Dorsolateral prefrontal cortex (tissue), 122 donors: ENCODE measurements at places on chromosomes 2 and 18. TPM values are rescaled to one million over a fixed set of nuclear protein-coding genes. Genes with fewer than 3 reads are reported as not detected.

NR4A2 gene
- 14.4 TPM for total RNA-seq

LBH gene
- 12.3 TPM for total RNA-seq

FANCL gene
- 69.3 TPM for total RNA-seq

AGFG1 gene
- 134 TPM for total RNA-seq

PCARE gene
- total RNA-seq = 0.22 TPM

RTP5 gene
- total RNA-seq = 20.8 TPM

RFTN2 gene
- 62.2 TPM for total RNA-seq

DNMT3A gene
- total RNA-seq = 47.4 TPM

DCC gene
- total RNA-seq = 25.9 TPM
